ENCODE measurements at places on chromosomes 2 and 18. TPM values are rescaled to one million over a fixed set of nuclear protein-coding genes. Genes with fewer than 3 reads are reported as not detected.

The PLEK gene
- total RNA-seq = 368 TPM

The RPRM gene
- not detected for total RNA-seq

The CXCR1 gene
- 19.2 TPM for total RNA-seq

The PJVK gene
- 1.3 TPM for total RNA-seq

The PLCL1 gene
- total RNA-seq = 2.8 TPM

The MAP2 gene
- total RNA-seq = not detected

The NEU2 gene
- total RNA-seq = not detected

The TMEFF2 gene
- not detected for total RNA-seq

The IL36B gene
- total RNA-seq = not detected

The EN1 gene
- total RNA-seq = not detected

The LYPD1 gene
- total RNA-seq = not detected

The CRACDL gene
- total RNA-seq = 0.40 TPM

The DLGAP1 gene
- total RNA-seq = not detected

The MYOM1 gene
- 1.7 TPM for total RNA-seq

The PAX8 gene
- 0.65 TPM for total RNA-seq

The NPAS2 gene
- not detected for total RNA-seq

The GALNT5 gene
- not detected for total RNA-seq

The CNDP1 gene
- 0.31 TPM for total RNA-seq

The COX5B gene
- 122 TPM for total RNA-seq

The KIAA2012 gene
- not detected for total RNA-seq

The MDH1B gene
- not detected for total RNA-seq

The VIL1 gene
- 1.5 TPM for total RNA-seq

The TMEM131 gene
- 44.8 TPM for total RNA-seq

The SLC14A1 gene
- 21.2 TPM for total RNA-seq

The TMEM17 gene
- 0.18 TPM for total RNA-seq

The PPP1R1C gene
- not detected for total RNA-seq

The VWA3B gene
- total RNA-seq = not detected

The PIKFYVE gene
- 39.2 TPM for total RNA-seq

The CCDC68 gene
- total RNA-seq = not detected

The SPDYA gene
- 8.0 TPM for total RNA-seq

The UGT1A8 gene
- total RNA-seq = not detected

The ARHGEF33 gene
- not detected for total RNA-seq

The CNNM3 gene
- 55.2 TPM for total RNA-seq

The RTN4 gene
- total RNA-seq = 100 TPM

The CPSF3 gene
- total RNA-seq = 30.7 TPM
